ENCODE measurements at places on chromosomes 13 and 19. TPM values are rescaled to one million over a fixed set of nuclear protein-coding genes. Genes with fewer than 3 reads are reported as not detected.

- DNase-seq, result no peak
Measured at GRCh38 chr19:16061943-16062342, 14.4 kb upstream of the TPM4 start.

DNA sequence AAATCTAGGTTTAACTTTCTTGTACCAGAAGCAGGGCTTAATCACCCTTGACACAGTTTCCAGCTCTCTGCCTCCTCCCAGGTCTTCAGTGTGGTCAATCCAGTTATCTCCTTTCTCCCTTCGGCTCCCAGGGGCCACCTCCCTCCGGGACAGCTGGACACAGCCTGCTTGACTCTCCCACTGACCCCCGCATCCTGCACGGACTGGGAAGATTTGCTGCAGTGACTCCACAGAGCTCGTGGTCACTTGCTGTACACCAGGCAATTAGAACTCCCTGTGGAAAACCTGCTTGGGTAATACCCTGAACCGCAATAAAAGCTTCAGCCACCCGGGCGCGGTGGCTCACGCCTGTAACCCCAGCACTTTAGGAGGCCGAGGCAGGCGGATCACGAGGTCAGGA, 116.5 kb downstream of the NUFIP1 start:
- no peak for DNase-seq

DNA sequence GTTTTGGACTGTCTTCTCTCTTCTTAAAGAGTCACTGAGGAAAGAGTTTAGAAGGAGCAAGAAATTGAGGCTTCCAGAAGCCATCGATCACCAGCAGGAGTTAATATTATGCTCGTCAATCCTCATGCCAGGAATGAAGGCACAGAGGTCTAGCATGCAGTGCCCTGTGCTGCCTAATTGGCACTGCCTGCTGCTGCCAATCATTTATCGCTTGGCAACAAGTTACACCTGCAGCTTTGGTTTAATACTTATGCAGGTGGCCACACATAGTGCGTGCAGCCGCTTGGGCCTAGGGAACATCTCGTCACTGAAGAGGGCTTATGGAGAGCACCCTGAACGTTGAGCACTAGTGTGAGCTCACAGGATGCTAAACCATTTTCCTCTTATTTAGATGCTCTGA, 2.7 kb upstream of the SOX1 start:
- no peak for DNase-seq

DNA sequence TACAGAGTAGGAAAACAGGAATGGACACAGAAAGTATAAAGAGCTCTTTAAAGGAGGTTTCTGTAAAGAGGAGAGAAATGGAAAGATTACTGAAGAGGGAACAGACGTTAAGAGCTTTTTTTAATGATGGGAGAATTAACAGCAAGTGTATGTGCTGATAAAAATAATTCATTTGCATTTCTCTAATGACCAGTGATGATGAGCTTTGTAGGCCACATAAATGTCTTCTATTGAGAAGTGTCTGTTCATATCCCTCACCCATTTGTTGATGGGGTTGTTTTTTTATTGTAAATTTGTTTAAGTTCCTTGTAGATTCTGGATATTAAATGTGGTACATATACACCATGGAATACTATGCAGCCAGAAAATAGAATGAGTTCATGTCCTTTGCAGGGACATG, 40.0 kb downstream of the MYO16 start:
- no peak for DNase-seq

DNA sequence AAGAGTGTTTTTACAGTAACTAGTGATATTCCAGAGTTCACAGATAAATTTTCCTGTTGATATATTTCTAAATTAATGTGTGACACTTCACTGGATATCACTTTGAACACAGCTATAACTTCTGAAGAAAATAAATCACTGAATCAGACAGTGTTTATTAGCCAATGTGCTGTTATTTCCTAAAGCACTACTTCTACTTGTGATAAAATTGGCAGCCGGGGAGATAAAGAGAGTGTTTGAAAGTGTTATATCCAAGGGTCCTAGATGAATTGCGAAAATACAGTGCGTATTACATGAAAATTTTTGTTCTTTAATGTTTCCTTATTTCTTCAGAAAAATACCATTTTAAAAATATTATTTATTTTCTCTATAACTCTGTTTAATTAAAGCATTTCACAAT, 417.5 kb upstream of the ARGLU1 start:
- DNase-seq, result no peak

DNA sequence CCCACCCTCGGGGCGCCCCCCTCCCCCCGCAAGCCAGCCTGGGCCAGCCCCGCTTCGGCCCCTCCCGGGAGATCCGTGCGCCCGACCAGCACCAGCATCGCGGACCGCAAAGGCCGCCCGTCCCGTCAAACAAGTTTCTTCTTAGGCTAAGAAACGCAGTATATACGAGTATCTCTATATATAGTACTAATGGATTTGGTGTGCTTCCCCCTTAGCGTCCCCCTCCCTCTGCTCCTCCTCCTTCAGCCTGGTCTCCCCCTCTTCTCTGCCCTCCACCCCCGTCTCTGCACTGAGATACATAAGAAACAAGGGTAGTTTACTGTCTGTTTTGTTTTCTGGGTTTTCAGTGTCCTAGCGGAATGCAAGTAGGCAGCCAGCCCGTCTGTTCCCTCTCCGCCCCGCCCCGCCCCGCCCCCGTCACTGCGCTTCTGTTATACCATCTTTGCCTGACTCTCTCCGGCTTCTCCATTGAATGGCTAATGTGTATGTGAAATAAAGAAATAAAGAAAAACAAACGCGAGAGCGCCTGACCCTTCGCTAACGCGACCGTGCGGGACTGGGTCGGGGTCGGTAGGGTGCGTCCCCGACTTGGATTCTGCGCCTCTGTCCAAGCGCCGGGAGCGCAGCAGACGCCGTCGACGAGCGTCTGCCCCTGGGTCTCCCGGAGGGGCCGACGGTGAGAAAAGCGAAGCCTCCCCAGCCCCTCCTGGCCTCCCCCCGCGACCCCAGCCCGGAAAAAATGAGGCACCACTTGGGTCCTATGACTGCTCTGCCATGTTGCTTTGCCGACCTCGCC, 4.2 kb downstream of the LYL1 start:
- DNase-seq, result no peak

GRCh38 chr13:45592758-45593157, 22.8 kb downstream of the ERICH6B start:
- DNase-seq, result no peak

DNA sequence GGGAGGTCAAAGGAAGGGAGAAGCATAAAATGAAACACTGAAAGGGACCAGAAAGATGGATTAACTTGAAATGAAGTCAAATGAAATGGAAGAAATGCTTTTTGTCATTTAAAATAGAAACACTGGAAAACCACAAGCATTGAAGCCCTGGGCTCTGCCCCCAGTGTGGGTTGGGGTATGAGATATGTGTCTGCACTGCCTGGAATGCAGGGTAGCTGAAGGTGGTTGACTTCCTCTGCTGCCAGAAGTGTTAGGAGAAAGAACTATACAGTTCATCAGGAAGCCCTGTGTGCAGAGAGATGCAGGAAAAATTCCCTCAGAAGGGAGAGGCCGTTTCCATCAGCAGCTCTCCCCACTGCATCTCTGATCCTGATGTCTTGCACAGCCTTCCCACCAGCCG, 69.2 kb downstream of the DHRS12 start:
- no peak for DNase-seq

DNA sequence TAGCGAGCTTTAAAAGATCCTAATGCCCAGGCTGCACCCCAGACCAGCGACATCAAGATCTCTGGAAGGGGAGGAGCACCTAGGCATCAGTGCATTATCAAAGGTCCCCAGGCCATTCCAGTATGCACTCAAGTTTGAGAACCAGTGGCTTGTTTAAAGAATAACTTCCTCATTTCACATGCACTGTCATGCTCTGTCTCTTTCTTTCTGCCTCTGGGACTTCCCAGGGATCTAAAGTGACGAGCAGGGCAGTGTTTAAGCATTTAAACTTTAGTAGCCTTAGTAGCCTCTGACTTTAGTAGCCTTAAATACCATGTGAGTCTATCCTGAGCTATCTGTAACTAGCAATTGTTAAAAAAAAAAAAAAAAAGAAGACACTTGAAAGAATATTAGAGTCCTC, 8.9 kb upstream of the FARP1 start:
- DNase-seq, result no peak

- no peak for DNase-seq
Measured at GRCh38 chr19:687569-688166, 7.6 kb downstream of the PRSS57 start.

DNA sequence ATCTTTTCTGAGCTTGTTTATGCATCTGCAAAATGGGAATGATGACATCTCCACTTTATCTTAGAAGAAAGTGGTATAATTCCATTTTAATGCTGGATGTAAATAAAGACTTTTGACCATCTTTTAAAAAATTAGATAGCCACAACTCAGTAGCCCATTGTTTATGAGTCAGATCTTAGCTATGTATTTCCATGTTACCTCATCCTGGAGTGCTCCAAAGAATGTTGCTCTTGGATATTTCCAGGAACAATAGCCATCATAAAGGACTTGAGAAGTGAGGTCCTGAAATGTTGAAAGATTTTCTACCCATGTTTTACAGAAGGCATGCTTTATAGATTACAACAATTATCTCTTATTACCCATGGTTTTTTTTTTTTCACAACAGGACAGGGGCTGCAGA, 229.3 kb upstream of the EDNRB start:
- DNase-seq, result no peak

GRCh38 chr13:45623516-45624090, 8.1 kb upstream of the ERICH6B start:
- DNase-seq, result no peak

DNA sequence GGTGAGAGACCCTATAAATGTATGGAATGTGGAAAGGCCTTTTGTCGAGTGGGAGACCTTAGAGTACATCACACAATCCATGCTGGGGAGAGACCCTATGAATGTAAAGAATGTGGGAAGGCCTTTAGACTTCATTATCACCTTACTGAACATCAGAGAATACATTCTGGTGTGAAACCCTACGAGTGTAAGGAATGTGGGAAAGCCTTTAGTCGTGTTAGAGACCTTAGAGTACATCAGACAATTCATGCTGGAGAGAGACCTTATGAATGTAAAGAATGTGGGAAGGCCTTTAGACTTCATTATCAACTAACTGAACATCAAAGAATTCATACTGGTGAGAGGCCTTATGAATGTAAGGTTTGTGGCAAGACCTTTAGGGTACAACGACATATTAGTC, 17.1 kb downstream of the ZNF546 start:
- DNase-seq, result no peak

DNA sequence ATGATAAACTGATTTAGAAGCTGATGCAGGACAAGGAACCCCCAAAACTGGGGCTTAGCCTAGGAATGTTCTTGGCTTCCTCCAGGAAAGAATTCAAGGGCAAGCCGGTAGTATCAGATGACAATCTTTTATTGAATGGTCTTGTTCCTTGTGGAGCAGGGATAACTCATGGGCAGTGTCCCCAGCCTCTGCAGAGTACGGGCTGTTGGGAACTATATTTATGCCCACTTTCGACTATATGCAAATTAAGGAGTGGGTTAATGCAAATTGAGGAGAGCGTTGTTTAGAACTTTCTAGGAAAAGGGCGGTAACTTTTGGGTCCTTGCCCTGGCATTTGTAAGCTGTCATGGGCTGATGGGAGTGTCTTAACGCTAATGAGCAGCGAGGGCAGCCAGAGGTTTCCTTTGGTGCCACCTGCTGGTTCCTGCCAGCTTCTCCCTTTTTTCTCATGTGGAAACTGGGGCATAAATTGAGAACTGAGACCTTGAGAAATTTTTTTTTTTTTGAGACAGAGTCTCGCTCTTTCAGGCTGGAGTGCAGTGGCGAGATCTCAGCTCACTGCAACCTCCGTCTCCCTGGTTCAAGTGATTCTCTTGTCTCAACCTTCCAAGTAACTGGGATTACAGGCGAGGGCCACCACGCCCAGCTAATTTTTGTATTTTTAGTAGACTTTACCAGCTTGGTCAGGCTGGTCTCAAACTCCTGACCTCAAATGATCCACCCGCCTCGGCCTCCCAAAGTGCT, 79.4 kb upstream of the ABCC4 start:
- peak; percentile 23 for DNase-seq

GRCh38 chr13:106491928-106492587, 43.4 kb downstream of the EFNB2 start:
- DNase-seq, result no peak

GRCh38 chr13:24234200-24234915, 73.8 kb downstream of the SPATA13 start:
- no peak for DNase-seq

DNA sequence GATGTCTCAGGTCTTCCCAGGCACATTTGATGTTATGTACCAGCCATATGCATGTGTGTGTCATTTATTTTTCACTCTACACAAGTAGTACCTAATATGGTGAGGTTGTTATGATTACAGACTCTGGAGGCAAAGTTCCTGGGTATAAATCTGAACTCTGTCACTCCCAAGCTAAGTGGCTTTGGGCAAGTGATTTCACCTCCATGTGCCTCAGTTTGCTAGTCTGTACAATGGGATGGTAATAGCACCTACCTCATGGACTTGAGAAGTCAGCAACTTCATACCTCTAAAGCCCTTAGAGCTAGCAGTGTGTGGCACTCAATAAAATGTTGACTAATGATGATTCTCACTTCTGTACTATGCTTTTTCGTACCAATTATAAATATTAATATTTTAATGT, 3.9 kb upstream of the CATSPERG start:
- no peak for DNase-seq

DNA sequence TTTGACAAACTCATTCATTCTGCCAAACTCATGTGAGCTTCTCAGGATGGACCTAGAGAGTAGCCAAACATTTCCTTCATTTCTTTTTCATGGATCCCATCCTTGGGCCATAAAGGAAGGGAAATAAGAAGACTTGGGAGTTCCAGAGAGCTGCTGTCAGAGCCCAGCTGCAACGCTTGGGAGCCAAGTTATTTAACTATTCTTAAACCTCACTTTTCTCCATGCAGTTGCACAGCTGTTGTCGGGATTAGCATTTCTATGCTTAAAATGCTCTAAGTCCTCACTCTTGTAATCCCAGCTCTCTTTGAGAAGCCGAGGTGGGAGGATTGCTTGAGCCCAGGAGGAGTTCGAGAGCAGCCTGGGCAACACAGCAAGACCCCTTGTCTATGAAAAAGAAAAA, 11.7 kb upstream of the CASP14 start:
- no peak for DNase-seq

Gene MCEMP1
- not detected for total RNA-seq

Gene DPF1
- total RNA-seq, result not detected

Gene PSG2
- not detected for total RNA-seq

Gene INAFM1
- 7.2 TPM for total RNA-seq

Measured in breast epithelium (tissue), 4 donors.